ENCODE measurements at places on chromosomes 12 and 14. TPM values are rescaled to one million over a fixed set of nuclear protein-coding genes. Genes with fewer than 3 reads are reported as not detected.

- H3K4me1 ChIP-seq = no peaks in the 10 kb centered on the region
- no peak overlapping the region for H3K4me3 ChIP-seq
- H3K27me3 ChIP-seq = no peaks in the 10 kb centered on the region
- DNase-seq = no peak
Observed at GRCh38 chr14:44505588-44505987, 1.5 kb downstream of the FSCB start.

DNA sequence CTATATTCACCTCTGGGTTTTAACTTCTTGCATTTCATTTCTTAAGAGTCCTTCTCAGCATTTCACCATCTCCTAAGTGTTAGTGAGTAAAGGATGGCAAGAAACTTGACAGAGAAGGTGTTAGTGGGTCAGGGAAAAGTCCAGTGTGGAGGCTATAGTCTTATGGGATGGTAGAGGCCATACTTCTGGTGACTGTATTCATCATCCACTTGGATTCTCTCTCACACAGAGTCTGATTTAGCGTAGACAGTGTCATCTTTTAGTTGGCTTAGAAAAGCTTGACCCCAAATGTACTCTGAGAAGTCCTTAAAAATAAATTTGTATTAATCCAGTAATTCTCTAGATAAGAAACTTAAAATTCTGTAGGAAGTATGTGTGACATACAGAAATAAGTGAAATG lies 232.4 kb upstream of the FBXO33 start:
- no peaks in the 10 kb centered on the region for H3K27me3 ChIP-seq
- no peak for DNase-seq
- H3K4me1 ChIP-seq = no peaks in the 10 kb centered on the region
- no peak overlapping the region for H3K4me3 ChIP-seq
- H3K27ac ChIP-seq = no peak overlapping the region

DNA sequence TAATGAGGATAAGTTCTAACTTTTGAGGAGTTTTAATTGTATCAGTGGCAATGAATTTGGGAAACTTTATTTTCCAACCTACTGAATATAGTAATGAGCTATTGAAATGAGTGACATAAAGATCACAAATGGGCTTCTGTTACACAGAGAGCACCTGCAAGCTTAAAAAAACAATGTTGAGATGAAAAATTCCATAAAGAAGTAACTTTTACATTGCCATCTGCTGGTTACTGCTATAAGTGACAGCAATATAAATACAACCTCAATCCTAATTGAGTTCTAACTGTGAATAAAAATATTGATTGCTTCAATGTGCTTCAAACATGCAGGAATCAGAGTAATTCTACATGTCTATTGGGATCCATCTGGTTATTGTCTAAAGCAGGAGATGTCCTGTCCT lies 14.2 kb downstream of the WIF1 start:
- no peaks in the 10 kb centered on the region for H3K27me3 ChIP-seq
- no peak for DNase-seq
- no peaks in the 10 kb centered on the region for H3K4me1 ChIP-seq
- H3K36me3 ChIP-seq = no peaks in the 10 kb centered on the region

DNA sequence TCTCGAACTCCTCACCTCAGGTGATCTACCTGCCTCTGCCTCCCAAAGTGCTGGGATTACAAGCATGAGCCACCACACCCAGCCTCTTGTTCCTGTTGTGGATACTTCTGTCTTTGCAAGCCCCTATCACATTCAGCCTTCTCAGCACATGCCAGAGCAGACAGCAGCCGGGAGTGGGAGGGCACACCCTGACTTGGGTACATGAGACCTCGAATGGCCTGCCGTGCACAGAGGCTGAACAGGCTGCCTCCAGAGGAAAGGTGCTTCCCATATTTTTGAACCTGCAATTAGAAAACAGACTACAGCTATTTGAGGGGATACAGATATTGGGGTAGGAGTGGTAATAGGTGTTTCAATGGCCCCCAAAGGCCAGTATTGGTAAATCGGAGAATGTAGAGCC lies 307.3 kb upstream of the DIO3 start:
- H3K27me3 ChIP-seq = no peaks in the 10 kb centered on the region
- no peak overlapping the region for H3K27ac ChIP-seq
- H3K4me1 ChIP-seq = no peaks in the 10 kb centered on the region
- H3K36me3 ChIP-seq = no peaks in the 10 kb centered on the region

GRCh38 chr12:55607821-55608594 lies 28.7 kb upstream of the OR10P1 start:
- no peak for DNase-seq
- H3K27me3 ChIP-seq = no peaks in the 10 kb centered on the region
- H3K27ac ChIP-seq = no peak overlapping the region
- H3K4me1 ChIP-seq = no peaks in the 10 kb centered on the region
- no peak overlapping the region for H3K4me3 ChIP-seq

- no peak for DNase-seq
- H3K27me3 ChIP-seq = no peaks in the 10 kb centered on the region
- no peaks in the 10 kb centered on the region for H3K36me3 ChIP-seq
- H3K4me3 ChIP-seq = no peak overlapping the region
- H3K4me1 ChIP-seq = peaks cover 4% of the 10 kb centered on the region
Observed at GRCh38 chr14:99968191-99968920, 96.9 kb upstream of the EVL start.

ATL1 gene
- total RNA-seq = 6.9 TPM

GRCh38 chr14:59018978-59019377 lies 169.5 kb upstream of the DAAM1 start:
- H3K27ac ChIP-seq = no peak overlapping the region
- no peaks in the 10 kb centered on the region for H3K4me1 ChIP-seq
- DNase-seq = no peak
- H3K27me3 ChIP-seq = no peaks in the 10 kb centered on the region
- H3K4me3 ChIP-seq = no peak overlapping the region

Data from vagina (tissue), 2 donors.